H9 (cell line): ENCODE measurements at places on chromosomes 3 and 15. TPM values are rescaled to one million over a fixed set of nuclear protein-coding genes. Genes with fewer than 3 reads are reported as not detected.

Gene GPR87
- total RNA-seq, result 0.18 and 0.33 TPM in 2 replicates

Gene TF
- total RNA-seq, result 0.09 and 0.18 TPM in 2 replicates

Gene ROPN1
- total RNA-seq, result not detected in 2 replicates

Gene GRM7
- total RNA-seq, result 0.28 and 0.70 TPM in 2 replicates

Gene RARB
- total RNA-seq, result 0.22 and 0.29 TPM in 2 replicates

Gene PRR20G
- total RNA-seq, result 0.26 and 0.35 TPM in 2 replicates

Gene PSTPIP1
- 1.1 and 1.8 TPM in 2 replicates for total RNA-seq

Gene TIMMDC1
- 104 and 109 TPM in 2 replicates for total RNA-seq

Gene ATP13A5
- total RNA-seq, result not detected in 2 replicates
